ENCODE measurements at places on chromosomes 11 and 22.

DNA sequence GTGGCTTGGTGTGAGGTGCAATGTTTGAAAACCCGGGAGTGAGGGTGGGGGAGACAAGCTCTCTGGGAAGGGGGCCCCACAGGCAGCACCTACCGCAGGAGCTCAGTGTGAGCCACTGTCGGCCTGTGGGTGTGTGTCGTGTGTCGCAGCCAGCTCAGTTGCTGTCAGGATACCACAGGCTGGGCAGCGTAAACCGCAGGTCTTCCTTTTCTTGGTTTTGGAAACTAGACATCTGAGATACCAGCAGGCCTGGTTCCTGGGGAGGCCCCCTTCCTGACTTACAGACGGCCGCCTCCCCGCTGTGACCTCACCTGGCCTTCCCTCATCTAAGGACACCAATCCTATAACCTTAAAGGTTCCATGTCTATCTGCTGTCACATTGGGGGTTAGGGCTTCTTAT lies 19.4 kb downstream of the IRF7 start:
- DNase-seq = no peak

- peak; percentile 75 for DNase-seq
These were observed 59.2 kb downstream of the MED15 start for GRCh38 chr22:20566420-20567260.

DNA sequence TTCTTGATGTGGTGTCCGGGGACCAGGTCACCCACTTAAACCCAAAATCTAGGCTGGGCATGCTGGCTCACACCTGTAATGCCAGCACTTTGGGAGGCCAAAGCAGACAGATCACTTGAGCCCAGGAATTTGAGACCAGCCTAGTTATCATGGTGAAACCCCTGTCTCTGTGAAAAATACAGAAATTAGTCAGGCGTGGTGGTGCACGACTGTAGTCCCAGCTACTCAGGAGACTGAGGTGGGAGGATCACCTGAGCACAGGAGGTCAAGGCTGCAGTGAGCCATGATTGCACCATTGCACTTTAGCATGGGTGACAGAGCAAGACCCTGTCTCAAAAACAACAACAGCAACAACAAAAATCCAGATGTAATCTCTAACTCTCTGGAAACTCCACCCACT lies 30.3 kb upstream of the FJX1 start:
- DNase-seq = no peak

DNA sequence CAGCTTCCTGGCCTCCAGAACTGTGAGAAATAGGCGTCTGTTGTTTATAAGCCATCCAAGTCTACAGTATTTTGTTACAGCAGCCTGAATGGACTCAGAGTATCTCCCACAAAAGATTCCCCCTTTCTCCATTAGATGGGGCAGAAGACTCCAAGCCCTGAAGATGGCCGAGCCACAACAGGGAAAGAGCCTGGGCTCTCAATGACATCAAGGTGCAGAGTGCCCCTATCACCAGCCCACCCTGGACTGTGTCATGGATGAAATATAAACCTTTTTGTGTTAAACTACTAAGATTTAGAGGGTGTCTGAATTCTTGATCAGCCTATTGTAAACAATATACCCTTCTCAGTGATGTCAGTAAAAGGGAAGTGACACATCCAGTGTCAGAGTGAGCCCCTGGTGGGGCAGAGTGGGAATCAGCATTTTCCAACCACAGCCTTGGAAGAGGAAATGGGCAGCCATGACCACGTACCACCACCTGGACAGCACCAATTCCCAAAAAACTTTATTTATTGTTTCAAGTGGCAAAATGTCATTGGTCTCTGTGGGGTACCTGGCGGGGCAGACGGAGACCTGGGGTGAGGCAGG lies 25.5 kb downstream of the TNKS1BP1 start:
- no peak for DNase-seq

- no peak for DNase-seq
These were observed 23.1 kb downstream of the OR2AT4 start for GRCh38 chr11:75073459-75074190.

DNA sequence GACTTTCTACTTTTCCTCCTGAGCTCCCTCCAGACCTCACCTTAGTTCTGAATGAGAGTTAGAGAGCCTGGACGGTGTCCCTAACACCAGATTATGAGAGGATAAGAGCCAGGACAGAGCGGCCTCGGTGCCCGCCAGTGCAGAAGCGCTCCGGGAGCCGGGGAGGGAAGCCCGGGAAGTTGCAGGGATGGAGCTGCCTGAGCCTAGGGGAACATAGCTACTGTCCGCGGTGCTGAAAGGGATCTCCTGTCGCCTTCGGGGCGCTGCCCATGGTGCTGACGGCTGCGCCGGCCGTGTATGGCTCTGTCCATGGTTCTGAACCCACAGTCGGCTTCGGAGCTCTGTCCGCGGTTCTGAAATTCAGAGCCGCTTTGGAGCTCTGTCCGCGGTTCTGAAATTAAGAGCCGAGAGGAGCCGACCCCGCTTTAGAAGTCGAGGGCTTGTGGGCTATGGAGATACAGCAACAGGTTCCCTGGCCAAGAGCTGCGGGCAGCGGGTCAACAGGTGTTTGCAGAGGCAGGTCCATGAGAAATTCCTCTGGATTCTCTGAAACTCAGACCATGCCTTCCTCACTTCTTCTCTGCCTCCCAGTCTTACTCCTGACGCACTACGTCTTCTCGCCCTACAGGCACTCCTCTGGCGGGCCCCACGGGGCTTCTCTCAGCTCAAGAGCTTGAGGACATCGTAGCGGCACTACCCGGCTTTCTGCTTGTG lies 814 bp downstream of the NPAS4 start:
- DNase-seq = peak; percentile 76

DNA sequence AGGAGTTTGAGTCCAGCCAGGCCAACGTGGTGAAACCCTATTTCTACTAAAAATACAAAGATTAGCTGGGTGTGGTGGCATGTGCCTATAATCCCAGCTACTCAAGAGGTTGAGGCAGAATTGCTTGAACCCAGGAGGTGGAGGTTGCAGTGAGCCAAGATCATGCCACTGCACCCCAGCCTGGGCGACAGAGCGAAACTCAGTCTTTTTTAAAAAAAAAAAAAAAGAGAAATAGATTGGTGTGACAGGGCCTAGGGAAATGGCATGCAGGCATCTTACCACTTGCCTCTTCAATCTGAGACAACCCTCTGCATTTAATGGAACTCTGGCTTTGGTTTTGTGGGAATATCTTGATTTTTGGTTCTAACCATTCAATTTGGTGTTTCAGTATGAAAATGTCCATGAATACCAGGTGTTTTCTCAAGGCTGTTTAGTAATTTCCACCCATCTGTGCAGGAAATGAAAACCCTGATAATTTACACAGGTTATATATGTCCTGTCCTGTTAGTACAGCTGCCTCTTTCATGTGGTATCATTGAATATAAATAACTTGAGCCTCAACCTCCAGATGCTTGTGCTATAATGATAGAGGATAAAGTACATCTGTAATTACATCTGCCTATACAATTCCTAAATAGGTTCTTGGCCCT lies 8.4 kb downstream of the XBP1 start:
- DNase-seq = no peak

DNA sequence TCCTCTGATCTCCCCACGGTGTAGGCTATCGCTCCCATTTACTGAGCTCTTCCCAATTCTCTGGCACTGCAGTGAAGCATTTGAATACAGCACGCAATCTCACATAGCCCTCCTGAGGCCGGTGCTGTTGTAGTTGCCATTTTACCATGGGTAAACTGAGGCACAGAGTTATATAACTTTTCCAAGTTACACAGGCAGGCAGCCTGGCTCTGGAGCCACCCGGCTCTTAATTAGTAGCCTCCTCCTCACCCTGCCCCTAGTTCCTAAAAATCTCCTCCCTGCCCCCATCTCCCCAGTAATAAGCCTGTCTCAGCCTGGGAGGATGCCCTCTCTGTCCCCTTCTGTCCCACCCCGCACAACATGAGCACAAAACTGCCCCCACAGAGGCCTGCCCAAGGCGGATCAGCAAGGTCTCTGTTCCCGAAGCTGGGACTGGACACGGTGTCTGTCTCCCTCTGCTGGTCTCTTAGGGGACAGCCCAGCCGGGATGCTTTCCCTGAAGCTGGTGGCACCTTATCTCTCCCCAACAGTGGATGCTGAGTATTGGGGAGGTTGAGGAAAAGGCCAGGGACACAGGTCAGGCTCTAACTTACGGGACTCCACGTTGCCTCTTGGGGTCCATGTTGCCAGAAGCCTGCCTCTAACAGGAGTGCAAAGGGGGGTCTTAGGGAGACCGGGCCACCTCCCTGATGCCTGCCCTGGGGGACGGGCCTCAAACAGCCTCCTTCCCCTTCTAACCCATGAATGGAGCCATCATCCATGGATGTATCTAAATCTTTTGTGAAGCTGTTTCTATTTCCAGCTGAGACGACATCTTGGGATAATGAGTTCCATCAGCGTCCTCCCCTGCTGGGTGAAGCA lies 9.1 kb upstream of the CLCF1 start:
- DNase-seq = peak; percentile 81

- no peak for DNase-seq
These were observed 612 bp downstream of the IGF2 start for GRCh38 chr11:2138431-2139122.

GRCh38 chr11:73306069-73306841 lies 1.8 kb upstream of the ARHGEF17 start:
- no peak for DNase-seq

DNA sequence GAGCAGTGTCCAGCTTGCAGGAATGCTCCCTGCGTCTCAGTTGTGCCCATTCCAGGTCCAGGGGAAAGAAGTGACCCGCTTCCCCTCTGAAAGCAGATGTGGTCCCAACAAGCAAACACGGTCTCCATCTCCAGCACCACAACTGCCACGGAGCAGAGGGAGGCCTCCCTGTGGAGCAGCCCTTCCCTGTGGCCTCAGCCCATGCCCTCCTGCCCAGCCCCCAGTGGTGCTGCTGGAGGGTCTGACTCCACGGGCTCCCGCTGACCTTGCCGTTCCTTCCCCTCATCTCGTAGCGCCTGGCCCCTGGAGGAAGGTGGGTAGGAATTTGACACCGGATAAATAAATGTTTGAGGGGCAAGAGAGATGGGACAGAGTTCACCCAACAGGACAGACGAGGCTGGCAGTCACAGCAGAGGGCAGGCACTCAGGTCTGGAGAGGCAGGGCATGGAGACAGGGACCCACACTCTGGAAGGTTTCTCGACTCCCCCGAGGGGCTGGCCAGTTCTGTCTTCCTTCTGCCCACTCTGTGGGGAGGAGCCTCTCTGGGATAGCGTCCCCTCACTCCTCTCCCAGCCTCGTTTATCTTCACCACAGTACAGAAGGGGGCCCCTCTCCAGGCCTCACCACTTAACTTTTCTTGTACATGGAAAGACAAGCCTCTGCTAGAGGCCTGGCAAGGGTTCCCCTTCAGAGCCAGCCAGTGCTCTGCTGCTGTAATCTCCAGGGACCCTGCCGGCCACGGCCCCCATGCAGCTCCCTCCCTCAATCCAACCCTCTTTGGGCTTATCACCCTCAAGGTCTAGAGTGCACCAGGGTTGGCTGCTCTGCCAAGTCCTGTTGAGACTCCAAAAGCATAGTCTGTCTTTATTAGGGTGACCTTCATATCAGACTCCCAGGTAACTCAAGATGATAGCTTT lies 7.5 kb upstream of the ST3GAL4 start:
- DNase-seq = no peak
